Ovary (tissue), 10 donors: ENCODE measurements at places on chromosomes 3 and 15. TPM values are rescaled to one million over a fixed set of nuclear protein-coding genes. Genes with fewer than 3 reads are reported as not detected.

- DNase-seq, result no peak
- H3K27ac ChIP-seq, result no peak overlapping the region
- no peak overlapping the region for H3K4me3 ChIP-seq
- H3K4me1 ChIP-seq, result no peaks in the 10 kb centered on the region
- H3K36me3 ChIP-seq, result no peaks in the 10 kb centered on the region
- H3K27me3 ChIP-seq, result no peaks in the 10 kb centered on the region
Measured at GRCh38 chr15:90859234-90860131, 8.9 kb upstream of the FURIN start.

GRCh38 chr3:128197855-128198254 lies 44.6 kb downstream of the EEFSEC start:
- H3K27ac ChIP-seq, result no peak overlapping the region
- no peaks in the 10 kb centered on the region for H3K36me3 ChIP-seq
- no peak overlapping the region for H3K4me3 ChIP-seq
- DNase-seq, result no peak
- H3K4me1 ChIP-seq, result peaks cover 3% of the 10 kb centered on the region
- H3K27me3 ChIP-seq, result no peaks in the 10 kb centered on the region

- H3K36me3 ChIP-seq, result no peaks in the 10 kb centered on the region
- no peak for DNase-seq
- H3K27me3 ChIP-seq, result no peaks in the 10 kb centered on the region
- H3K4me3 ChIP-seq, result no peak overlapping the region
- H3K4me1 ChIP-seq, result no peaks in the 10 kb centered on the region
- H3K27ac ChIP-seq, result no peak overlapping the region
Measured at GRCh38 chr3:167884481-167884880, 149.0 kb downstream of the SERPINI1 start.

DNA sequence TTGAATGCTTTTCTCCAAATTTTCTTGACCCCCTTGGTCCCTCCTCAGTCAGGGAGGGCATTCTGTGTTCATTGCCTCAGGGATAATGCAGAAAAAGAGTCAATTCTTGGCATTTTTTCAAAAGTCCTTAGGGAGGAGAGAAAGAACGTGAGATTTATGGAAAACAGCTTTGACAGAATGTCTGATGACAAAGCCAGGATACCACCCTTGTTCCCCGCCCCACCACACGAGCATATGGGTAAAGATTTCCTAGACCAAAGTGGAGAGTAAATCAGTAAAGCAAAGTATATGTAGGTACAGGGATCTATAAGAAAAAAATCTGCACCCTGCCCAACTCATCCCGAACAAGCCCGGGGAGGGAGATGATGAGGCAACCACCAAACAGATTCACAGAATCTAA lies 11.2 kb downstream of the SRGAP3 start:
- no peaks in the 10 kb centered on the region for H3K4me1 ChIP-seq
- no peaks in the 10 kb centered on the region for H3K36me3 ChIP-seq
- H3K27me3 ChIP-seq, result no peaks in the 10 kb centered on the region
- H3K27ac ChIP-seq, result no peak overlapping the region
- no peak overlapping the region for H3K4me3 ChIP-seq
- DNase-seq, result no peak

The RHCG gene
- total RNA-seq, result not detected
